ENCODE measurements at places on chromosomes 13 and 19.

DNA sequence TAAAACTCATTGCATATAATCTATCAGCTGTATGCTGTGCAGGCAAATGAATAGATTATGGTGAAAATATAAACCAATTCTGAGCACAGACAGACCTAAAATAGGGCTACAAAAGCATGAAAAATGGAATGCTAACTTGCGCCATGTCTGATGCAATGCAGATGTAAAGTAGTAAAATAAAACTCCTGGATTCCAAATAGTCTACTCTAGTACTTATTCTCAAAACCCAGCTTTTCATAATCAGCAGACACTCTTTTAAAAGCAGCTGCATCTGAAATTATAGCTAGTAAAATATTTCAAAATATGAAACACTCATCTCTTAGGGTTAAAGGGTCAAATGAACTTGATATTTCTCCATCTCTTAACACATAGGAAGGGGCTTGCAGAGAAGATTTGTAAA lies 4.7 kb upstream of the POMP start:
- DNase-seq = no peak

DNA sequence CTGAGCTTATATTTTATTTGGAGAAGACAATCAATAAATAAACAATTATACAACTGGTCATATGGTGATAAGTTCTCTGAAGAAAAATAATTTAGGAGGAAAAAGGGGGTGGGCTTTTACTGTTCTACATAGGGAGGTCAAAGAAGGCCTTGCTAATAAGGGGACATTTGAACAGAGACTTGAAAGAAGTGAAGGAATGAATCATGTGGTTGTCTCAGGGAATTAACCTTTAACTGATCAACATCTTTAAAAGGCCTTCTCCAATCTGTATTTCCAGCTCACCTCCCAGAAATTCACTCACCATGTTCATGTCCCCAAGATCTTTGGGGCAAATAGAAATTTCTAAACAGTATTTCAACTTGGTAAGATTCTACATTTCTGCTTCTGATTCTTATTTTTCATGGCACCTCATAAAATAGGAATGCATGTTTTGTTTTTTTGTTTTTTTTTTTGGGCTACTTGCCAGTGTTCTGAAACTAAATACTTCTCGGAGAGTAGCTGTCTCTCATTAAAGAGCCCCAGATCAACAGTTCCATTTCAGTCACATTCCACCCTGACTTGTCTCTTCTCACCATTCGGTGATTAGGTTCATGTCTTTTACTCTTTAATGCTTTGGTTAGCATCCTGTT lies 19.2 kb upstream of the LPAR6 start:
- no peak for DNase-seq

DNA sequence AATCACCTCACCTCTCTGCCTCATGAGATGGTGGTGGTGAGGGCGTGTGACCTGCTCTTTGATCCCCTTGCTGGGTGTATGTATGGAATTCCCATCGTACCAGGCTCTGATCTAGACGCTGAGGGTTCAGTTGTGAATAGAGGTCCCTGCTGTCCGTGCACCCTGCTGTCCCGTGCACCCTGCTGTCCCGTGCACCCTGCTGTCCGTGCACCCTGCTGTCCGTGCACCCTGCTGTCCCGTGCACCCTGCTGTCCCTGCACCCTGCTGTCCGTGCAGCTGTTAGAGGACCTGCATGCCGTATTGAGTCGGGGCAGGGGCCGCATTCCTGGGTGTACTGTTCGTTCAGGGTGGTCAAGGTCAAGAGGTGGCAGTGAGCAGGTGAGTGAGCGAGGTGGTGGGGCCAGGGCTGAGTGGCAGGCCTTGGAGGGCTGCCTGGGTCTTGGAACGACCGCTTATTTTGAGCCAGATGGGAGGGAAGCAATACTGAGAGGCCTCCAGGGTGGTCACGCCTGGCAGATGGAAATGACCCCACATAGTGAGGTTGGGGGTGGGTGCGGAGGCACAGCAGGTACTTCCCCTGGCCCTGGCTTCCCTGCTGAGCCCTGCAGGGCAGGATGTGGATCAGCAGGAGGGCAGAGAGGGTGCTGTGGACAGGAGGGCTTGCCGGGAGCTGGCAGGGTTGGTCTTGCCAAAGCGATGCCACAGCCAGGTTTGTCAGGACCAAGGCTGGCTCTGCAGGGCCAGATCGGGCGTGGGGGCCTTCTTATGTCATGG lies 4.6 kb upstream of the EPN1 start:
- DNase-seq = no peak

DNA sequence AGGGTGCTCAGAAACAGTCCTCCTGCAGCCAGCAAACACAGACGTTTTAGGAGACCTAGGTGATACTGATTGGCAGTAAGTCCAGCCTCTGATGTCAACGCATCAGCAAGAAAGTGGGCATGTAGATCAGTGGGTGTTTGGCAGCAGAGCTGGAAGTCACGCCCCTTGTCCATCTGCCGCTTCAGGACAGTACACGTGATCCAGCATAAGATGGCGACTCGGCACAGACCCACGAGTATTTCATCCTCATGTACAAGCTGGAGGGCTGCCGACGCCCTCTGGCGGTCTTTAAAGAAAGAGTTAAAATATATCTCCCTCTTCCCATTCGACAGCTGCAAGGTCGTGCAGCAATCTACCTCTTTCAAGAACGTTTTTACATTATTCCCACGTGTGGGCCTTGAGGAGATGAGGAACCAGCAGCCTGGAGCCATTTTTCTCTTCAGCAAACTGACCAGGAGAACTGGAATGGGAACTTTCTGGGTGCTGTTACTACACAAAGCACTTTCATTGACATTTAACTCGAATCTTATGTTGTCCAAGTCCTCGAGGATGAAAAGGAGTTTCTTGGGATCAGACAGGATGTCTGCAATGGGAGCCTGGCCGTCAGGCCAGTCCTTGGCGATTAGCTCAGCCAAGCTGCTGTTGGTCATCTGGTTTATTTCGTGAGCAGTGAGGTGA lies 22.3 kb downstream of the NLRP11 start:
- DNase-seq = no peak

GRCh38 chr13:71663431-71663830 lies 203.6 kb downstream of the DACH1 start:
- no peak for DNase-seq

DNA sequence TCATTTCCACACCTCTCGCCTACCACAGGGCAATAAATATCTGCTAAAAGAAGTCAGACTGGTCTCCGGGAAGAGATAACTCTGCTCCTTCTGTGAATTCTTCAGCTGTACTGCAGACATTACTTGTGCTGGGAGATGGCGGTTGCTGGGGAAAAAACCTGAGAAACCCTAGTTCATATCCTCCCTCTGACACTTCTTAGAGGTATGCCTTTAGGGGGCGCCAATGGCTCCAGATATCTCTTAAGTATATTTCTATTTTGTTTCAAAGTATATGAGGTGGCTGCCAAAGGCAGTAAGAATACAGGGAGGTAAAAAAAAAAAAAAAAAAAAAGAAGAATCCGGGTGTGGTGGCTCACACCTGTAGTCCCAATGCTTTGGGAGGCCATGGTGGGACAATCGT lies 175.2 kb downstream of the PAN3 start:
- no peak for DNase-seq

DNA sequence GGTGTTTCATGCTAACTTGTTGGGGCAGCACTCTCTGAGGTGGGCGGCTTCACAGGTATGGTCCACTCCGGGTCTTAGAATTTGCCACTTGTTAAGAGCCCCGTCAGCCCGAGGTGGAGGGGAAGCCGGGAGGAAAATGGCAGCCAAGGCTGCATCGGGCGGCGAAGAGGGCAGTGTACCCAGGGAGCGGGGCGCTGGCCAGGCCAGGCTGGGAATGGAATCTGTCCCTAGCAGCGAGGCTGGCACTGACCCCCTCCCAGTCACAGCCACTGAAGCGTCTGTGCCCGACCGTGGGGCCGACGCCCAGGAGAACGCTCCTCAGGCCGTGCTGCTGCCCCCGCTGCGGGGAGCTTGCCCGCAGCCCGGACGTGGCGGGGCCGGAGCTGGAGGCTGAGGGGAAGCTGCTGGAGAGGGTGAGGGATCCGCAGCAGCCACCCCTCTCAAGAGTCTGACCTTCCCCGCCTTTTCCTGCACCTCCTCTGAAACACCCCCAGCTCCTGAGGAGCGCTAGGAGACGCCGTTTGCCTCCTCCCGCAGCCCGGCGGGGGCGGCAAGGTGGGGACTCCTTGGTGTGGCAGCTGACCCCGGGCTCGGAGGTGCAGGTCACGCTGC lies 313.8 kb upstream of the SPRY2 start:
- no peak for DNase-seq

DNA sequence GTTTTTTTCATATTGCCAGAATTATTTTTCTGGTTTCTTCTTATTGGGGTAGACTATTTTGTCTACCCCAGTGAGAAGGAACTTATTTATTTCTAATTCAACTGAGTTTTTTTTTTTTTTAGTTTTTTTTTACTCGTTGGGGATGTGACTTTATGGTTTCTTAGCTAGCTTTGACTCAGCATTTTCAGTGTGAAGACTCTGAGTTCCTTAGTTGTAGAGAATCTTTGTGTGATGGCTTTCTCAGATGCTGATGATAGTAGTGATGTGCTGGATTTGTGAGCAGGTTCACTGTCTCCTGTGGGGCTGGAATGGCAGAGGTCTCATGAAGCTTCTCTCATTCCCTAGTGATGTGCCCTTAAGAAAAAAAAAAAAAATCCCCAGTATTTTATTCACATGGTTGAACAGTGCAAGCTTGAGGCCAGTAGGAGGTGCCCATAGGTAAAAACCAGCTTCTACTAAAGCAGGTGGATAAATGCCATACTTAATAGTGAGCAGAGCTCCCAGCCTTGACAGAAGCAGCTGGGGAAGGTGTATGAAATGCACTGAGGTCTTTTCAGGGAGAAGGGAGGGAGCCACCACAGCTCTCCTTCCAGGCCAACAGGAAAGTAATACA lies 106.2 kb upstream of the KLF5 start:
- no peak for DNase-seq

- no peak for DNase-seq
Observed at GRCh38 chr13:32224916-32225315, 90.2 kb downstream of the ZAR1L start.

GRCh38 chr13:73673931-73674330 lies 460.3 kb downstream of the KLF12 start:
- no peak for DNase-seq

GRCh38 chr13:44437356-44438233 lies 64.0 kb downstream of the SERP2 start:
- DNase-seq = peak; percentile 33

GRCh38 chr13:107642831-107643230 lies 572.5 kb downstream of the LIG4 start:
- no peak for DNase-seq

DNA sequence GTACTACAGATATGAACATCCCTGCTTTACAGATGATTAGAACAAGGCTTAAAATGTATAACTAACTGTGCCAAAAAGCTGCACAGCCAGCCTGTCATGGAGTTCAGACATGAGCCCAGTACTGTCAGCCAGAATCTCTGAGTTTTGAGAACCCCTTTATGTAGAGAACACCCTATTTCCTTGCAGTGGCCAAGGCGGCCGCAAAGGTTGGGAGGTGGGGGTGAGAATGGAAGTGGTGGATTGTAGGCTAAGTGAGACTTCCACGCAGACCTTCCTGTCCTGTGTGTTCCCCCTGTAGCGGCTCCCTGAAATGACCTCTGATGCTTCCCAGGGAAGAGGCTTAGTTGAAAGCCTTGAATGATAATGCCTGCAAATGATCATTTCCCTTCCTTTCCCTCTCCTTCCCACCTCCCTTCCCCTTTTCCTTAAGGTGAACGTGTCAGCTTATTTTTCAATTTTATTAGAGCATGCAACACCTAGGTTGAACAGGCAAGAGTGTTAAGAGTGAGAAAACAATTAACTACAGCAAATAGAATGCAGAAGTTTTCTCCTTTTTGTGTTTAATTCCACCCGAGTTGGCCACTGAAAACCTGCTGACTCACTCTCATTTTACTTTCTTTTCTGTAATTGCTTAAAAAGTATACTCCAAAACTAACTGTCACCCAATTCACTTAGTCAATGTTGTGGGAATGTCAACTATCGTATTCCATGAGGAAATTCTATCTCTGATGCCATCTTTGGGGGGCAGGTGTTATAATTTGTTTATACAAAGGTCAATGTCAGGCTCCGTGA lies 167.0 kb upstream of the EDNRB start:
- no peak for DNase-seq

- no peak for DNase-seq
Observed at GRCh38 chr13:86051134-86052103, 252.2 kb upstream of the SLITRK6 start.

DNA sequence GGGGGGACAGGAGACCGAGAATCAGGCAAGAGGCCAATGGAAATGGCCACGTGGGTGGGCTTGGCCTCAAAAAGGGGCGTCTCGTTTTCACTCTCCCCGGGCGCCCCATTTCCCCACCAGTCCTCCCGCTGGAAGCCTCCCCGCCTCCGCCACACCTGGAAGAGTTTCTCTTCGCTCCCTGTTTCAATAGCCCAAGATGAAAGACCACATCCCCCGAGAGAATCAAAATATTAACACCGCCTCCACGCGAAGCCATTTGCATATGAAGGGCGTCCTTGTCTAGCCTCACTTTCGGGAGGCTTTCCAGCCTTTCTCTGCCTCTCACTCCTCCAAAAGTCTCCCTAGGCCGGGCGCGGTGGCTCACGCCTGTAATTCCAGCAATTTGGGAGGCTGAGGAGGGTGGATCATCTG lies 691 bp upstream of the OLFM2 start:
- no peak for DNase-seq

GRCh38 chr19:37979547-37980082 lies 72.6 kb downstream of the SIPA1L3 start:
- DNase-seq = no peak

All from CD4-positive, alpha-beta T cell treated with Interleukin-6 at 100 ng/mL for 8 hours (primary cell).